Adipose tissue (tissue), 3 donors: ENCODE measurements at places on chromosomes 2 and 18. TPM values are rescaled to one million over a fixed set of nuclear protein-coding genes. Genes with fewer than 3 reads are reported as not detected.

The EEF1B2 gene
- polyA plus RNA-seq = 922 TPM

The TEX44 gene
- not detected for polyA plus RNA-seq

The CCDC85A gene
- polyA plus RNA-seq = 0.76 TPM

The DSG1 gene
- 0.01 TPM for polyA plus RNA-seq

The GPR55 gene
- 0.11 TPM for polyA plus RNA-seq

The GPR155 gene
- 3.1 TPM for polyA plus RNA-seq

The TBR1 gene
- polyA plus RNA-seq = 0.03 TPM

The GRHL1 gene
- 0.64 TPM for polyA plus RNA-seq

The MSGN1 gene
- polyA plus RNA-seq = not detected

The POTEI gene
- polyA plus RNA-seq = not detected

The EPB41L3 gene
- polyA plus RNA-seq = 9.0 TPM

The GRB14 gene
- 3.0 TPM for polyA plus RNA-seq
